Stomach (tissue), 19 donors: ENCODE measurements at places on chromosomes 12 and 14. TPM values are rescaled to one million over a fixed set of nuclear protein-coding genes. Genes with fewer than 3 reads are reported as not detected.
A peak's percentile ranks its signal among the peaks of the same experiment; 100 is the strongest.

- no peak overlapping the region for H3K27ac ChIP-seq
- no peak overlapping the region for H3K4me3 ChIP-seq
- DNase-seq: no peak
Observed at GRCh38 chr12:768434-768833, 16.1 kb downstream of the WNK1 start.

DNA sequence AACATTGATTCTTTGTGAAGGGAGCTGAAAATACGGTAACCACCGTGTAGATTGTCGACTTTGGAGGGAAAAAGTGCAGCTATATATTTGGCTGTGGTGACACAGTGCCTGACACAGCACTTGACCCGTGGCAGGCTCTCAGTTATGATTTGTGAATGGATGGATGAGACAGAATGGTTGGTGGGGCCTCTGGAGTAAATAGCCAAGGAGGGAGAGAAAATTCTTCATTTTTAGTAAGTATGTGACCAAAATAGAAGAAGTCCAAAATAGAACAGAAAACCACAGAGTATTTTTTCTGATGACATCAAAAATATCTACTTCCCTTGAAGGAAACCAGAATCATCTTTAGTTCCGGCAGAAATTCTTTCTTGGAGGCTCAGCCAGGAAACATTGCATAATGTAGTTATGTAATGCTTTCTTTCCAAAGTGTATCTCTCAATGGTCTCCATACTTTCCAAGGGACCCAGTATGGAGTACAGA is 82.0 kb upstream of the WSCD2 start:
- no peaks in the 10 kb centered on the region for H3K36me3 ChIP-seq
- DNase-seq: peak; percentile 44
- no peak overlapping the region for H3K4me3 ChIP-seq
- H3K27me3 ChIP-seq: peaks cover 4% of the 10 kb centered on the region
- H3K27ac ChIP-seq: no peak overlapping the region

DNA sequence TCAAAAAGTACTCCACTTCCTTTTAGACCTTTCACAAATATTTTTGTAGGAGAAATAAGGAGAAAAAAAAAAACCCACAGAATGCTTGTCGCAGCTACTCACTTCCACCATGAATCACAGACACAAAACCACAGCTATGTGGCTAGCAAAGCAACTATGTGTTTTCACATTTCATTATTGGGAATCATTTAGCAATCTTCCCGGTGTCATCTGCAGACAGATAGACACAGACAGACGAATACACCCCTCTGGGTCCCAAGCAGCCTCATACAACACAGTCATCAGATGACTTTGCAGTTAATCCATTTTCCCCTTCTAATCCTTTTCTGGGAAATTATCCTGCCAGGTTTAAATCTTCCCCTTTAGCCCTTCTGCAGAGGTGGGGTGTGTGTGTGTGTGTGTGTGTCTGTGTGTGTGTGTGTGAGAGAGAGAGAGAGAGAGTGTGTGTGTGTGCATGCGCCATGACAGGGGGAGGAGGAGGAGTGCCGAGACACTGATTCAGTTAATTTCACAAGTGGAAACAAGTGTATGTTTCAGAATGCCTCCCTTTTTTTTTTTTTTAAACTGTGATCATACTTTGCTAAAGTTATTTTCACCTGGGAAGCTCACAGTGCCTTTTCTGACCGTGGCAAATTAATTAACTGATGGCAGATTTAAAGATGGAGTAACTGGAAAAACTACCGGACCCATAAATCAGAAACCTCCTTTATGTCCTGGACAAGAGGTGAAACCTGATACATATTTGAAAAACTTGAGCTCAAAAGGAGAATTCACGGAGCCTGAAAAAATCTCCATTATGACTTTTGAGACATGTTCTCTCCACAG is 39.9 kb downstream of the LTBP2 start:
- H3K4me1 ChIP-seq: peaks cover 12% of the 10 kb centered on the region
- DNase-seq: peak; percentile 65
- H3K4me3 ChIP-seq: no peak overlapping the region

- no peak overlapping the region for H3K27ac ChIP-seq
- no peaks in the 10 kb centered on the region for H3K4me1 ChIP-seq
- H3K27me3 ChIP-seq: no peaks in the 10 kb centered on the region
- no peak for DNase-seq
Observed at GRCh38 chr14:71661441-71661840, 270.8 kb upstream of the RGS6 start.

DNA sequence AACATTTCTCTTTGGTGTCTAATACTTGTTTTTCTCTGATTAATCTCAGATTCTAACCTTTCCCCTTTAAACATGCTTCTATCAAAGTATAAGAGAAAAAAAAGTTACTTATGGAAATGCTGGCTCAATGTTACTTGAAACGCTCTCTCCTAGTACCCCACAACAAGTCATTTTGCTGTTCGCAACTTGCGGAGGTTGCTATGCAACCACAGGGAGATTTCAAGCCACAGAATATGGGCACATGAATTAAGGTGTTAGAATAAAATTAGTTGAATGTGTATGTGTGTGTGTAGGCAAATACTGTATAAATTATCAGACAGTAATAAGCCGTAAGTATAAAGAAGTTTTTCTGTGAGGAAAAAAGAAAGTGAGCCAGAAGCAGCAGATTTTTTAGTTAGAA is 80.6 kb downstream of the CCDC59 start:
- no peak overlapping the region for H3K27ac ChIP-seq
- no peaks in the 10 kb centered on the region for H3K4me1 ChIP-seq
- no peaks in the 10 kb centered on the region for H3K36me3 ChIP-seq

GRCh38 chr12:112303799-112304198 is 78.4 kb downstream of the HECTD4 start:
- H3K27me3 ChIP-seq: no peaks in the 10 kb centered on the region
- no peak overlapping the region for H3K4me3 ChIP-seq
- no peak for DNase-seq
- peaks cover 7% of the 10 kb centered on the region for H3K36me3 ChIP-seq
- peaks cover 35% of the 10 kb centered on the region for H3K4me1 ChIP-seq
- H3K27ac ChIP-seq: no peak overlapping the region

- H3K4me3 ChIP-seq: no peak overlapping the region
- no peaks in the 10 kb centered on the region for H3K27me3 ChIP-seq
- peak; percentile 74 for DNase-seq
Observed at GRCh38 chr12:124586756-124587155, 19.3 kb upstream of the NCOR2 start.

- no peak overlapping the region for H3K4me3 ChIP-seq
- no peaks in the 10 kb centered on the region for H3K27me3 ChIP-seq
- no peaks in the 10 kb centered on the region for H3K4me1 ChIP-seq
- H3K36me3 ChIP-seq: no peaks in the 10 kb centered on the region
Observed at GRCh38 chr14:74913986-74914573, 9.0 kb downstream of the RPS6KL1 start.

- H3K4me1 ChIP-seq: no peaks in the 10 kb centered on the region
- no peak for DNase-seq
- no peak within 1 kb of the TSS for H3K4me3 ChIP-seq
- H3K27me3 ChIP-seq: peaks cover 10% of the 10 kb centered on the region
- no peaks in the 10 kb centered on the region for H3K36me3 ChIP-seq
Observed at GRCh38 chr12:1820191-1820895, at the start of gene LRTM2. Gene LRTM2, plus strand, starts transcription at chr12:1820565. Its CDS starts 7,584 bp downstream, at chr12:1828149.

GRCh38 chr14:70735043-70735442 is 74.3 kb downstream of the MAP3K9 start:
- H3K27ac ChIP-seq: no peak overlapping the region
- DNase-seq: peak; percentile 39
- H3K4me3 ChIP-seq: no peak overlapping the region
- H3K27me3 ChIP-seq: no peaks in the 10 kb centered on the region
- no peaks in the 10 kb centered on the region for H3K4me1 ChIP-seq

DNA sequence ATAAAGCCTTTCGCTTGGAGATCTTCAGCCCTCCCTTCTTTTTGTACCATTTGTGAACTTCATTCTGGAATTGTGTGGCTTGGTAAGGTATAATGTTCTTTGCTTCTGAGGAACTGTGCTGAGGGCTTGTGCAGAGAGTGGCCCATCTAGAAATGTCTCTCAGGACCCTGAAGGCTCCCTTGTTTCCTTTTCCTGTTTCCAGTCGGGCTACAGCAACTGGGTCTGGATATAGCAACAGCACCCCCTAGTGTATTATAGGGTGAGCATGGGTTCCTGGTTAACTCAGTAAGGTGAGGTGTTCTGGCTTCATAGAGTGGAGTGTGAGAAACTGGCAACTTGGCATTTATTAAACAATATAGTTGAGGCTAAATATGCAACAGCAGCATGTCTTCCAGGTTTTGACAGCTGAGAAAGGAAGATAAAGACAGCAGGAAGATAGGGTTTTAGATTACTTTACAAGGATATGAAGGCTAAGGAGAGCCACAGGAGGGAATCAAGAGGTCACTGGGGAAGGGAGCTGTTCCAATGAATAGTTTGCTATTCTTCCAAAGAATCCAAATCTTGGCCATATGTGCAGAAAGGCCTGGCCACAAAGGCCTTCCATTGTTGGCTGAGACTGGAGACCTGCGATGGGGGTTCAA is 49.1 kb upstream of the RNU6-8 start:
- peak; percentile 43 for DNase-seq
- H3K4me1 ChIP-seq: peaks cover 9% of the 10 kb centered on the region
- no peak overlapping the region for H3K4me3 ChIP-seq
- H3K27ac ChIP-seq: no peak overlapping the region
- H3K36me3 ChIP-seq: no peaks in the 10 kb centered on the region

Gene PDE3A
- 47.3 TPM for total RNA-seq

Gene PDZRN4
- 19.8 TPM for total RNA-seq

Gene TCL1B
- not detected for total RNA-seq

Gene KRT86
- not detected for total RNA-seq
